Gastroesophageal sphincter (tissue), 4 donors: ENCODE measurements at places on chromosomes 12 and 14.

- H3K36me3 ChIP-seq: no peaks in the 10 kb centered on the region
- no peak overlapping the region for H3K27ac ChIP-seq
- ATAC-seq: no peak
- H3K4me1 ChIP-seq: no peaks in the 10 kb centered on the region
- no peaks in the 10 kb centered on the region for H3K27me3 ChIP-seq
These were observed 221.7 kb downstream of the ALG10B start for GRCh38 chr12:38538319-38538718.

DNA sequence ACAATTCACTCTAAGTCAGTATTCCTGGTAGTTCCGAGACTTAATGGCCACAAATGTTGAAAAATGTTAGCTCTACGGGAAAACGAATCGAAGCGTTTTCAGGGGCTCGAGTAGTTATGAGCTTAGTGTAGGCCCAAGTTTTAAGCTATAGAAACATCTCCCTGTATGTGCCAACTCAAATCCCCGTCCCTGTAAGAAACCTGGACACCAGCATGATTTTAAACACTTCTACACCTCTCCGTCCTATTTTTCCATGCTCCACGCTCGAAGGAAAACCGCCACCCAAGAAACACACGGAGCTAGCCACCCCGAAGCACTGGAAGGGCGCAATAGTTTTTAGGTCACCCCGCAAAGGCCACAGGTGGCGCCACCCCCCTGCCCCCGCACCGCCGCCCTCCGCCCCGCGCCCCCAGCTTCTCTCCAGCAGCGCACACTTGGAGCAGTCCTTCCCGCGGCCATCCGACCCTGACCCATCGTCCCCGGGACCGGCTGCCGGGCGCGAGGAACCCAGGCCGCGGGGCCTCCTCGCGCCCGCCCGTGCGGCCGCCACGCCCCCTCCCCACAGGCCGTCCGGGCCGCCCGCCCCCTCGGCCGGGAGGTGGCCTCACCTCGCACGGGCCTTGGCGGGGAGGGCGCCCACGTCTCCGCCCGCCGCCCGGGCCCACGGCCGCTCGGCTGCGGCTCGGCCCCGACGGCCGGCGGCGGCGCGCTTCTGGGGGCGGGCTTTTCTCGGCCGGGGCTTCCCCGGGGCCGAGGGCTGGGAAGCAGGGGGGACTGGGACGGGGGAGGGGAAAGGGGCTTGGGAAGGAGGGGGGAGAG is 522 bp downstream of the R3HDM2 start:
- peak; percentile 83 for ATAC-seq
- no peaks in the 10 kb centered on the region for H3K27me3 ChIP-seq
- peak overlapping the region; percentile 84 for H3K4me3 ChIP-seq
- peak overlapping the region; percentile 98 for H3K27ac ChIP-seq
- H3K36me3 ChIP-seq: peaks cover 7% of the 10 kb centered on the region

DNA sequence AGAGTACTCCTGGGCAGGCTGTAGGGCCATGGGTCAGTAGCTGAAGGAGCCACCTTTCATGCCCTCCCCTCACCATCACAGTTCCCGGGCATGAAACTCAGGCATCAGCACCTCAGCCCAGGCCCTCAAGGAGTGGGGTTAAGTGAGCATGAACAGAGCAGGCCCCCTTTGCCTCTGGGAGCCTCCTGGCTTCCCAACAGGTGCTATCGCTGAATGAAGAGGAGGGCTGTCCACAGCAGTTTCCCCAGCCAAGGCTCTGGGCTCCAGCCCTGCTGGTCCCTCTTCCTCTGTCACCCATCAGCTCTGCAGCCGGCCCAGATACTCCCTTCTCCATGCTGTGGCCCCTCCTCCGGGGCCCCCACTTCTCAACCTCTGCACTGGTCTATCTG is 184.3 kb downstream of the ZFP36L1 start:
- H3K36me3 ChIP-seq: no peaks in the 10 kb centered on the region
- ATAC-seq: no peak
- no peak overlapping the region for H3K27ac ChIP-seq
- H3K27me3 ChIP-seq: no peaks in the 10 kb centered on the region

DNA sequence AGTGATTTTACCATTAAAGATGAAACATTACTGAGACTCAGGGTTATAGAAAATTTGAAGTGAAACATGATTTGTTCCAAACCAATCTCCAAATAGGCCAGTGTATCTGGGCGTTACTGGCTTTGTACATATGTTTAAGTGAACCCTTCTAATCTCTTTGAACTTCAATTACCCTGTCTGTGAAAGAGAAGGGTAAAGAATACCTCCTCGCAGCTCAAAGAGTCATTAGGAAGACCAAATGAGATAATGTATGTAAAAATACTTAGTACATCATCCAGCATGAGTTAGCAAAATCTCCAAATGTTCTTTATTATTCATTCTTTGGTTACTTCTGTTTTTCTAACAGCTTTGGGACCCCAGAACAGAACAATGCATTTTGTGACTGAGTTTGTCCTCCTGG is at the start of gene OR11H6:
Gene OR11H6, plus strand, starts transcription at position 301 of the 400 bp plus-strand sequence. Its CDS starts 0 bp downstream, at position 301.
- no peak for ATAC-seq
- H3K4me3 ChIP-seq: no peak within 1 kb of the TSS
- no peak within 1 kb of the TSS for H3K27ac ChIP-seq
- H3K27me3 ChIP-seq: peaks cover 6% of the 10 kb centered on the region
- H3K4me1 ChIP-seq: no peaks in the 10 kb centered on the region

DNA sequence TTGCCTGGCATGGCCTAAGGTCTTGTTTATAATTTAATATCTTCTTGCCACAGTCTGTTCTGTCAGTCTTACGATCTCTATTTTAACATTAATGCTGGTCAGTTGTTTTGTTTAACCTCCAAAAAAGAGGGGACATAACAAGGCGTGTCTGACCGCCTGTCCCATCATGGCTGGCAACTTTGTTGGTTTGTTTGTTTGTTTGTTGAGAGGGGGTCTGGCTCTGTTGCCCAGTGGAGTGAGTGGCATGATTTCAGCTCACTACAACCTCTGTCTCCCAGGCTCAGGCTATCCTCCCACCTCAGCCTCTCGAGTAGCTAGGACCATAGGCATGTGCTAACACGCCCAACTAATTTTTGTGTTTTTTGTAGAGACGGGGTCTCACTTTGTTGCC is 36.1 kb upstream of the ITPR2 start:
- ATAC-seq: no peak
- no peak overlapping the region for H3K4me3 ChIP-seq
- H3K27me3 ChIP-seq: no peaks in the 10 kb centered on the region
- H3K27ac ChIP-seq: no peak overlapping the region
- no peaks in the 10 kb centered on the region for H3K4me1 ChIP-seq

DNA sequence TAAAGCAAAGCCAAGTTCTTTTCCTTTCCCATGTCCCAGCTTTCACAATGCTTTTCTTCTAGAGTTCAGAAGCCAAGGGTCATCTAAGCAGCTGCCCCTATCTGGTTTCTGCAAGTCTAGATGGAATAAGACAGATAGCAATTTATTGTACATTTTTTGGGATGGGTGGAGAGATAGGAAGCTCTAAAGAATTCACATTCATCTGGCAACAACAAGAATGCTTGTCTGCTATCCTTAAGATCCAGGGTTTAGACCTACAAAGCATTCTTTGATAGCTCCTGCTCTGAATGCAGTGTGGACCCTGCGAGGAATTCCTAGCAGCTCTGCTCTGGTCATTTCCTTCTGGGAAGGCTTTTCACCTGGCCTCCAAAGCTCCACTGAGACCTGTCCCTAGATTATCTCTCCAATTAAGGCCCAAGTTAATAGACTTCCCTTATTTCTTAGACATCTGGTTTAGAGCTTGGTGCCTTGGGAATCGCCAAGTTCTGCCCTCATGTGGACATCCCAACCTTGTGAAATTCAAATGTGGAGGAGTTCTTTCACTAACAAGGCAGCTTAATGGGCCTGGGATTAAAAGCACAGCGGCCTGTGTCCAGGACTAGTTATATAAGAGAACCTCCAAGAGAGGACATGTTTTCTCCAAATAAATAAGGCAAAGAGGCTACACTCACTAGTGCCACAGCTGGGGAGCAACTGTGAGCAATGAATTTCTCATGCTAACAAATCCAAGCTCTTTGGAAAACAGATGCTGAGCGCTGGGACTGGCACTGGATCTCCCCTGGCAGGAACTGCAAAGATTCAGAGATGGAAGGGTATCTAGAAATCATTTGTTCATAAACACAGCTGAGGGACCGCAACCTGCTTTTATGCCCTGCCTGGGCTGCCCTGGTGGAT is 384.5 kb upstream of the DDHD1 start:
- peaks cover 6% of the 10 kb centered on the region for H3K4me1 ChIP-seq
- H3K4me3 ChIP-seq: no peak overlapping the region
- no peaks in the 10 kb centered on the region for H3K27me3 ChIP-seq

- H3K36me3 ChIP-seq: no peaks in the 10 kb centered on the region
- H3K4me3 ChIP-seq: no peak overlapping the region
- ATAC-seq: peak; percentile 88
These were observed 34.5 kb downstream of the PRKCH start for GRCh38 chr14:61355892-61356325.

- no peaks in the 10 kb centered on the region for H3K36me3 ChIP-seq
- H3K27ac ChIP-seq: no peak overlapping the region
- no peaks in the 10 kb centered on the region for H3K4me1 ChIP-seq
- no peak overlapping the region for H3K4me3 ChIP-seq
These were observed 69.9 kb downstream of the PAH start for GRCh38 chr12:102847131-102847530.

GRCh38 chr12:69348162-69348938 is at the start of gene LYZ:
Gene LYZ, plus strand, starts transcription at chr12:69348381. Its CDS starts 28 bp downstream, at chr12:69348409.
- no peak for ATAC-seq
- no peaks in the 10 kb centered on the region for H3K36me3 ChIP-seq
- H3K4me3 ChIP-seq: no peak within 1 kb of the TSS
- H3K4me1 ChIP-seq: no peaks in the 10 kb centered on the region
- H3K27ac ChIP-seq: no peak within 1 kb of the TSS
- H3K27me3 ChIP-seq: peaks cover 8% of the 10 kb centered on the region

DNA sequence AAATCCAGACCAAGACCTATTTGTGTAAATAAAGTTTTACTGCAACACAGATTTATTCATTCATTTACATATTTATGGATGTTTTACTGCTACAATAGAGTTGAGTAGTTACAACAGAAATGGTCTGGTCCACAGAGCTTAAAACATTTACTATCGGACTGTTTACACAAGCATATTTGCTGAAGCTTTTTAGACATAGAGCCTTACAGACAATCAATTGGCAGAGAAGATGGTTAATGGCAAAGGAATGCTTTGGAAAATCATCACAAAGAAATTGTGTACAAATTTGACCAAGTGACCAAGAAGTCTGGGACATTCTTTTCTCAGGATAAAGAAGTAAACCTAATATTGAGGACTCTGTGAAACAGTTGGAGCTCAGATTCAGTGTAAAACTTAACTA is 504.3 kb downstream of the SLC16A7 start:
- ATAC-seq: no peak
- H3K4me3 ChIP-seq: no peak overlapping the region
- H3K27me3 ChIP-seq: no peaks in the 10 kb centered on the region
- H3K27ac ChIP-seq: no peak overlapping the region
- no peaks in the 10 kb centered on the region for H3K36me3 ChIP-seq

DNA sequence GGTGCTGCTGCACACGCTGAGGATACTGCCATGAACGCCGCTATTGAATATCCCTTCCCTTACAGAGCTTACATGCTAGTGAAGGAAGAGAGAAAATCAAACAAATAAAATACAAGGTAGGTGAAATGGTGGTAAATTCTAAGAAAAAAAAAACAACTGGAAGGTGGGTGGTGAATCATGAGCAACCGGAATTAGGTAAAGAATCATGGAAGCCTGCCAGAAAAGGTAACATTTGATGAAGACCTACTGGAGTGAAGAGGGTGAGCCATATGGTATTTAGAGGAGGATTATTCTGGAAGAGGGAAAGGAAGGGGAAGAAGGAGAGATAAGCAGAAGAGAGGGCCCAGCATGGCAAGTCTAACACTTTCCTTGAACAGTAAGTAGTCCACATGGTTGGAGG is 76.1 kb downstream of the LRIG3 start:
- no peaks in the 10 kb centered on the region for H3K27me3 ChIP-seq
- no peak for ATAC-seq
- no peak overlapping the region for H3K4me3 ChIP-seq
- H3K27ac ChIP-seq: no peak overlapping the region
- H3K4me1 ChIP-seq: no peaks in the 10 kb centered on the region

DNA sequence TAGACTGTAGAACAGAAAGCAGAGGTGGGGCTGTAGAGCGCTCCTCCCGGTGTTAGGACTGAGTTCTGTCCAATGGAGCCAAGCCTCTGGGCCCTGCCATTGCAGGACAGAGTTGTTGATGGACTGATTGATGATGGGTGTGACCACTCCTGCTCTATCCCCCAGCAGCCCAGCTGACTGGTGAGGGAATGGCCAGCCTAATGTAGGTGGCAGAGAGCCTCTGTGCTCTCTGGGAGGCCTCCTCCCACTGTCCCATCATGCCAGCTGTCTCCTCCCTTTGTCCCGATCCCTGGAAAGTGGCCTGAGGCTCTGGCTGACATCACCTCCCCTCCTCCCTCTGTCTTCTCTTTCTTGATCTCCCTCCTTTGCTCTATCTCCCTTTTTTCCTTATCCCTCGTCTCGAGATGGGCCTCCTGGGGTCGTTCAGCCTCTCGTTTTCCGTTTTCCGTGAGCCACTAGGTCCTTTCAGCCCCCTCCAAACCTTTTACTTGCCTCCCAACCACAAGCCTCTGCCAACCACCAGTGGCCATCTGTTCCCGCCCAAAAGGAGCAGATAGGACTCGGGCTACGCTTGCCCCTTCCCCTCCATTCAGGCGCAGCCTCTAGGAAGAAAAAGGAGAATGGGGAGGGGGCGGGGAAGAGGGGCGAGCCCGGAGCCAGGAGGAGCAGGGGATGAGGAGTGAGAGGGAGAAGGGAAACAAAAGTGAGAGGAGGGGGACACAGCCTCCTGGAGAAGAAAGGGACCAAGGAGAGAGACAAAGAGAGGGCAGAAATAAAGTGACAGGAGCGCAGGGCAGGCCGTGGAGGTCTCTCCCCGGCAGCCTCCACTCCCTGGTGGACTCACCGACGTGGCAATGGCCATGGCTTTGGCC is 572 bp downstream of the EFS start:
- no peaks in the 10 kb centered on the region for H3K36me3 ChIP-seq
- H3K27me3 ChIP-seq: peaks cover 5% of the 10 kb centered on the region
- H3K27ac ChIP-seq: peak overlapping the region; percentile 93

GRCh38 chr12:116528065-116528464 is 31.1 kb upstream of the MAP1LC3B2 start:
- H3K36me3 ChIP-seq: no peaks in the 10 kb centered on the region
- H3K27ac ChIP-seq: peak overlapping the region; percentile 81
- no peak for ATAC-seq
- H3K27me3 ChIP-seq: no peaks in the 10 kb centered on the region
- H3K4me1 ChIP-seq: peaks cover 52% of the 10 kb centered on the region
- no peak overlapping the region for H3K4me3 ChIP-seq

DNA sequence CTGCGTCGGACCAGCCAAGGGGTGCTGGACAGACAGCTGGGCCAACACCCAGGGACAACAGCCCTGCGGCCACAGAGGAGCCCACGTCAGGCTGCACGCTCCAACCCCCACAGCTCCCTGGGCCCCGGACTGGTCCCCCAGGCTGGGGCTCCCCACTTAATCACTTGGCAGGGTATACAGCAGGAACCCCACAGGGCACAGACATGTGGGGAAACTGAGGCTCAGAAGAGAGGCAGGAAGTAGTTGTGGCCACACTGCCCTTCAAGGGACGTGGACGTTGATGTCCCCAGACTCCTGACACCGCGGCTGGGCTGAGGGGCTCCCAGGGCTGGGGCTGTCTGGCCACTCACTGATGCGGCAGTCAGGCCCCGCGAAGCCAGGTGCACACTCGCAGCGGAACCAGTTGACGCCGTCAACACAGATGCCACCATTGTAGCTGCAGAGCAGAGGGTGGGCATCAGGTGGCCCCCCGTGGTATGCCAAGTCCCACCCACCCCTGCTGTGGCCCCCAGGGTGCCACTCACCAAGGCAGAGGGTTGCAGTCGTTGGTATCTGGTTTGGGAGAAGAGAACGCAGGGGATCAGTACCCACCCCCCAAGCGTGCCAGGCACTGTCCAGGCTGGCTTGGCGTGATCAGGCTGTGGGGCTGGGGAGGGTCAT is 21.5 kb downstream of the JAG2 start:
- ATAC-seq: no peak
- H3K27me3 ChIP-seq: no peaks in the 10 kb centered on the region
- H3K4me3 ChIP-seq: no peak overlapping the region
- no peaks in the 10 kb centered on the region for H3K36me3 ChIP-seq
- H3K27ac ChIP-seq: no peak overlapping the region
- no peaks in the 10 kb centered on the region for H3K4me1 ChIP-seq
